ENCODE measurements at places on chromosomes 16 and 17.

GRCh38 chr16:3283543-3284447 is 504 bp downstream of the ZNF263 start:
- no peak for DNase-seq

DNA sequence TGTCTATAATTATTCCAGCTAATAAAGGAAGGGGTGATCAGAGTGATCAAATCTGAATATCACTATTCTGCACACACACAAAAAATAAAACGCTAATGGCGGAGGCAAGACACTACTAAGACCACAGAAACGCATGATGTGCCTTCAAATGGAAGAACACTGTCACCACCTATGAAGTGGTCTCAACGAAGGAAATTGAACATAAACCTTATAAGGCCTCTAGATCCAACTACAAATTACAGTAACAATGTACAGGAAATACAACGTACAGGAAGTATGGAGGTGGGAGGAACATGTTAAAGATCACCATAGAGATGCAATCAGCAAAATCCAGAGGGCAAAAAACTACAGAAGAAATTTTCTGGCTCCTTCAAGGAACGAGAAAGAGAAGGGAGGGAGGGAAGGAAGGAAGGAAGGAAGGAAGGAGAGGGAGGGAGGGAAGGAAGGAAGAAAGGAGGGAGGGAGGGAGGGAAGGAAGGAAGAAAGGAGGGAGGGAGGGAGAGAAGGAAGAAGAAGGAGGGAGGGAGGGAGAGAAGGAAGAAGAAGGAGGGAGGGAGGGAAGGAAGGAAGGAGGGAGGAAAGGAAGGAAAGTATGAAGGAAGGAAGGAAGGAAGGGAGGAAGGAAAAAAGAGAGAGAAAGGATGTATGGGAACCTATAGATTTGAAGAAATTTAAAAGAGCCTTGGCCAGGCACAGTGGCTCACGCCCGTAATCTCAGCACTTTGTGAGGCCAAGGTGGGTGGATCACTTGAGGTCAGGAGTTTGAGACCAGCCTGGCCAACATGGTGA is 3.1 kb upstream of the SGCA start:
- no peak for DNase-seq

DNA sequence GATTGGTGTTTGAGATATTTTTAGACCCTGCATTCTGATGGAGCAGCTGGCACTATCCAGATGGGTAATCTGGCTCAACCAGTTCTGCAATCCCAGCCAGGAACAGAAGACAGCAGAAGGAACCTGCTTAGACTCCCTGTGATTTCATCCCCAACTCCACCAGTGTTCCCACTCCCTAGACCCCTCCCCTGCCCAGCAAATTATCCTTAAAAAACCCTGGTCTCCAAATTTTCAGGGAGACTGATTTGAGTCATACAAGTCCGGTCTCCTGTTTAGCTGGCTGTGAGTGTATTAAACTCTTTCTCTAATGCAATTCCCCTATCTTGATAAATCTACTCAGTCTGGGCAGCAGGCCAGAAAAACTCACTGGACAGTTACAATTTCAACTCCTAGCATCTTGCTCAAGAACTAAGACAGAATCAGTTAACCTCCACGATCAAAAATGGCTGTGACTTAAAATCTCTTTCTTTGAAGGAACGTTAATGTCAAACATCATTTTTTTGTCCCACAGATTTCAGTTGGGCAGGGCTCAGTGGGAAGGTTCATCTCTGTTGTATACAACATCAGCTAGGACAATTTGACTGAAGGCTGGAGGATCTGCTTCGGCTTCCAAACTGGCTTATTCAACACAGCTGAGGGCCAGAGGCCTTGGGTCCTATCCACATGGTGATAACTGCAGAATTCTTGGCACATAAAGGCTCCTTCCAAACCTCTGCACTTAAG is 4.9 kb upstream of the RBL2 start:
- DNase-seq, result no peak

GRCh38 chr16:77684181-77684526 is 38.2 kb upstream of the NUDT7 start:
- DNase-seq, result no peak

GRCh38 chr17:78706271-78706915 is 75.7 kb downstream of the CYTH1 start:
- no peak for DNase-seq

DNA sequence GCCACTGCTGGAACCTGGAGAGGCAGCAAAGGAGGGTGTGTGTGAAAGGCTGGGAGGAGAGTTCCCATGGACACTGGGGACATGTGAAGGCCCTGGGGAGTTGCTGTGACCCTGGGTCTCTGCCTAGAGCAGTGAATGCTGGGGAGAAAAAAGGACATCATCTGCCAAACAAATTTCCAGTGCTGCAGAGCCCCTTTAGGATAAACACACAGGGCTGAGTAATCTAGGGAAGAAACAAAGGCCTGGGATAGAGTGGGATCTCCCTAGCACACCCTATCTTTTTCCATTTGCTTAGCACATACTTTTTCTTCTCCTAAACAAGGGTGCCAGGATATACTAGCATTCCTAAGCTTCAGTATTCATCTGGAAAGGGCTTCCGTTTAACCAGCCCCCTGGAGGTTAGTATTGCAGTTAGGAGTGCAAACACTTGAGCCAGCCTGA is 3.3 kb upstream of the HIGD1B start:
- DNase-seq, result no peak

DNA sequence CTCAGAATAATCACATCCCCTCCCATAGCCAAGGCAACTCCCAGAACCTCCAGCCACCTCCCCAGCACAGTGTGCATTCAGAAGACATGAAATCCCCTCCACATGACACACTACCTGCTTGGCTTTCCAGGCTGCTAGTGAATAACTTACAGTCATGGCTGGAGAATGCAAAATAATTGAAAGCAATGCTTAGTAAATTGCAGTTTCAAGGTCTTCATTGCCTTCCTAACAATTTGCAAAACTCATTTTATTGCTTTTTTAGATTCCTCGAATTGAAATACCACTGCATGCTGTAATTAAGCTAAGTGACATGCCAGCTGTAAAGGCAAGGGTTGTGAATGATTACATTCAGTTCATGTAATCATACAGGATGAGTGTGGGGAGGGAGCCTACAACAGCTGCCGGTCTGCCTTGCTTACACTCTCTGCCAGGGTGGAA is 29.0 kb upstream of the HOXB13 start:
- no peak for DNase-seq

DNA sequence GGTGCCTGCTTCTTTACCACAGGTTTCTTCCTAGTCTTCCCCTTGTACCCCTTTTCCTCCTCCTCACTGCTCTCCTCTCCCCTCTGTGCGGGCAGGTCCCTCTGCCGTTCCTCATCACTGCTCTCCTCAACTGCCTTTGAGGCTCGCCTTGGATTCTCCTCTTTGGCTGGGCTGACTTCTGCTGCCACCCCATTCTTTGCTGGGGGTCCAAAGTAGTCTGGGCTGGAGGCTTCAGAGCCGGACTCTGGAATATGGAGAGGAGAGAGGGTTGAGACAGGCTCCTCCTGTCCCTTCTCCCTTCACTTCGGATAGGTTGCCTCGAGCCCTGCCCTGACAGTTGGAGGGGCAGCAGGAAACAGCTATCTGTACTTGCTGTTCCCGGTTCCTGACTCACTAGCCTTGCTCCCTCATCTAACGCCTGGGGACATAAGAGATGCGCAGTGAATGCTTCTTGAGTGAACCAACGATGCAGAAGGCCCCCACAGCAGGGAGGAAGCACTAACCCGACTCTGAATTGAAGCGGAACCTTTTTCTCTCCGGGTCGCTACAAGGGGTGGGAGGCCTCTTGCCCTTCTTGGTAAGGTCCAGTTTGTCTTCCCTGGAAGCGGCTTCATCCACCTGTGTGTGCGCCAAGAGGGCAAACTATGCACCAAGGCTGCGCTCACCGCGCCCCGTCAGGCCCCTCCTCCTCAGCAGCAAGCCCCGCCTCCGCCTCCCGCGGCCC is 655 bp downstream of the HIRIP3 start:
- no peak for DNase-seq

GRCh38 chr16:81629034-81629802 is 149.9 kb upstream of the PLCG2 start:
- no peak for DNase-seq

DNA sequence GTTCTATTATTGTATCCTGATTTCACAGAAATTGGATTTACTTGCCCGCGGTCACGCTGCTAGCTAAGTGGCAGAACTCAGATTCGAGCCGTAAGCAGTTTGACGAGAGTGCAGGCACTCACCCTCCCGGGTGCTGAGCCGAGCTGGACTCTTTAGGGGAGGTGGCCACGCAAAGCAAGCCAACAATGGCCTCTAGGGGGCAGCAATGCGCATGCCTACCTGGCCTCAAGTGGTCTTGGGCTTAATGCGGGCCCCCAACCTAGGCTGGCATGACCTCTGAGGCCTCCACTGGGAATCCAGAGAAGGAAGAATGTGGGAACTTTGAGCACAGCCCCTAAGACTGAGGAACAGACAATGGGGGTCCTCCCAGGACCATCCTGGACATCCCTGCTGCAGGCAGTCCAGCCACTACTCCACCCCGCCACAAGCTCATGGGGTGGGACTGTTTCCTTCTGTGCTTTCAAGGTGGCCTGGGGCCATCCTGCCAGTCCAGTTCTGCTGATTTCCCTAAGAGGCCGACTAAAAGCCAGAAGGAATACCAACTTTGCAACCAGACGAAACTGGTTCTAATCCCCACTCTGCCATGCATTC is 276.5 kb downstream of the XYLT1 start:
- peak; percentile 38 for DNase-seq

- DNase-seq, result no peak
Observed at GRCh38 chr17:2892305-2892971, 96.2 kb downstream of the RAP1GAP2 start.

- no peak for DNase-seq
Observed at GRCh38 chr16:79776243-79776847, 175.8 kb upstream of the MAF start.

Measured in stimulated activated CD4-positive, alpha-beta T cell treated with anti-CD3 and anti-CD28 coated beads, Interleukin-15, amount 100 ng/mL, for 48 hours (primary cell).